ENCODE measurements at places on chromosomes 7 and 10.

GRCh38 chr7:132355048-132355447 is 221.2 kb downstream of the PLXNA4 start:
- no peak for DNase-seq

DNA sequence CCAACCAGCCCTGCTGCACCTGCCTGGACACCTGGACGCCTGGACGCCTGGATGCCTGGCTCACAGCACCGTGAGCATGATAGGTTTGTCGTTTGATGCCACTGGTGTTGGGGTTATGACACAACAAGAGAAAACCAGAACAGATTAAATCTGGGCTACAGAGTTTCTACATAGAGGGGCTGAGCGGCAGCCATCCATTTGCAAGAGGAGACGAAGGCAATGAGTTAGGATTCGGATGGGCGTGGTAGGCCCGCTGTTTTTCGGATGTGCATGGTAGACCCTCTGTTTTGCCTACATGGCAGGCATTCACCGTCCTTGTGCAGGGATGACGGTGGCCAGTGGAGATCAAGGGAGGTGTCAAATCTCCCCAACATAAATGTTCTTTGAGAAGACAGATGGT is 121.5 kb upstream of the RNF32 start:
- DNase-seq: no peak

- DNase-seq: no peak
Observed at GRCh38 chr10:4353059-4353655, 472.9 kb upstream of the AKR1E2 start.

DNA sequence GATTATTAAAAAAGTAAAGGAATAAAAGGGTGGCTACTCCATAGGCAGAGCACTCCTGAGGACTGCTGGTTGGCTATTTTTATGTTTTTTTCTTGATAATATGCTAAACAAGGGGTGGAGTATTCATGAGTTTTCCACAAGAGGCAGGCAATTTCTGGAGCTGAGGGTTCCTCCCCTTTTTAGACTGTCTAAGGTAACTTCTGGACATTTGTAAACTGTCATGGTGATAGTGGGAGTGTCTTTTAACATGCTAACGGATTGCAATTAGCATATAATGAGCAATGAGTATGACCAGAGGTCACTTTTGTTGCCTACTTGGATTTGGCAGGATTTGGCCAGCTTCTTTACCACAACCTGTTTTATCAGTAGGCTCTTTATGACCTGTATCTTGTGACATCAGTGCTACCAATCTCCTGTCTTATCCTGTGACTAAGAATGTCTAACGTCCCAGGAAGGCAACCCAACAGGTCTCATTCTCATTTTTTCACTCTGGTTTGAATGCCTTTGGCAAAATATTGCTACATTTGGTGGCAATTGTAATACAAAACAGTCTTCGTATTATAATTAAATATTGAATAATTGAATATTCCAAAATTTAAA is 587.8 kb upstream of the POM121L12 start:
- no peak for DNase-seq

DNA sequence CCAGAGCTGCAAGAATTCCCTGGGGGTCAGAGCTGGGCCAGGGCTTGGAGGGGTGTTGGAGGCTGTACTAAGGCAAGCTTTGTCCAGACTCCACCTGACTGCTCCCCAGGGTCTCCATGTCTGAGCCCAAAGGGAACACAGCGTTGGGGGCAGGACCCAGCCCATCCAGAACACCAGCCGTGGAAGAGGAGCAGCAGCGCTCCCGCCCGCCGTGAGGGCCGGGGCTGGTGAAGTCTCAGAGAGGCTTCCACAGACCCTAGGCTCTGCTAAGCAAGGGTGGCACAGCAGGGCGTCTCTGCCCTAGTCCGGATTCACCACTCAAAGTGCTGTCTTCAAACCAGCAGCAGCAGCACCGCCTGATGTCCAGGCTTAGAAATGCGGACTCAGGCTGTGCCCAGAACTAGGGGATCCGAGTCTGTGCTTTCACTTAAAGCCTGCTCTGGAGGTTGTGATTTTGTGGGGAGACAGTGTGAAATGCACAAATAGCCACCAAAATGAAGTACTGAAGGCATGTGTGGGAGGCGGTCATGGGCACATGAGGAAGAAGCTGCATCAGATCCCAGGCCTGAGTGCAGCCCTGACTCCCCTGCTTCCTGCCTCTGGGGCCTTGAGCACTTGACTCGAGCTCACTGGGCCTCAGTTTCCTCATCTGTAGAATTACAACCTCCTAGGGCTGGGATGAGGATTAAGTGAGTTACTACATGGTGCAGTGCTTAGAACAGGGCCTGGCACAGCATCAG is 16.6 kb upstream of the AQP1 start:
- no peak for DNase-seq

DNA sequence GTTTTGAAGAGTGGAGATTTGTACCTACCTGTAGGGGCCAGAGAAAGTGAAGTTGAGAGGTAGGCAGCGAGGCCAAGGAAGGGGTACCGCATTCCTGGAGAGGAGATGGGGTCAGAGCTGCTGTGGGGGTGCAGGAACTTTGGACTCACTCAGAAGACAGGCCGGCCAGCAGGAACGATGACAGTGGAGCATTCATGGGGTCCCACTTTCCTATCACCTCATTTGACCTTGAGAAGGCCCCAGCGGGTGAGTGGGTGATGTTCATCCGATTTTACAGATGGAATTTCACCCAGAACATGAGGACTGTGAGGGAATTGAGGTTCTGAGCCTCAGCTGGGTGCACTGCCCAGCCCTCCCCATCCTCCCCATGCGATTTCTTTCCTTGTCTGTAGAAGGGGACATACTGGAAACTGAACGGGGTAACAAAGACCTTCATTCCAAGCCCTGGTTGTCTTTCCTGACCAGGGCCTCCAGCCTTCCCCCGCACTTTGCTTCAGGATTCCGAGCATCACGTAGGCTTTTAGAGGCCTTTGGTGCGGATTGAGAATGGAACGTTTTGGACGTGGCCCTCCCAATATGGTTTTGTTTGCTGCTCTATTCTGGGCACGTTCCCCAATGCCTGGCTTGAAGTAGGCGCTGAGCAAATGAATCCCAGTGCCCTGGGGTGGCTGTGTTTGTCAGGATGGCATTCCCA is 87.3 kb downstream of the ADCY1 start:
- no peak for DNase-seq

DNA sequence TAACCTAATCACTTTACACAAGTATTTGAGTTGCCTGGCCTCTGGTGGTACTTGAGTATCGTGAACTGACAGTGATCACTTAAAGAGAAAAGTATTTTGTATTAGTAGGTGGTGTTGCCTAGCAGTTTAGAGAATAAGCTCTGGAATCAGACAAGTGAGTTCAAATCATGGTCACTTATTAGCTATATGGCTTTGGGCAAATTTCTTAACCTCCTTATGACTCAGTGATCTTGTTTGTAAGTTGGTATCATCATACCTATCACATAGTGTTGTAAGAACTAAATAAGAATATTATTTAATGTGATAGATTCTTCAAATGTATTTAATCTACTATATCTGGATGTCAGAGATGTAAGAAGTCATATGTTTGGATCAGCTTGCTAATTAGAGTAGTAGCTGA is 163.8 kb downstream of the RNF133 start:
- DNase-seq: no peak

GRCh38 chr10:60877777-60878120 is 66.2 kb downstream of the RHOBTB1 start:
- no peak for DNase-seq

- no peak for DNase-seq
Observed at GRCh38 chr7:149423449-149424110, 37.3 kb downstream of the ZNF777 start.

- DNase-seq: no peak
Observed at GRCh38 chr7:129835569-129835968, 117.2 kb downstream of the UBE2H start.

DNA sequence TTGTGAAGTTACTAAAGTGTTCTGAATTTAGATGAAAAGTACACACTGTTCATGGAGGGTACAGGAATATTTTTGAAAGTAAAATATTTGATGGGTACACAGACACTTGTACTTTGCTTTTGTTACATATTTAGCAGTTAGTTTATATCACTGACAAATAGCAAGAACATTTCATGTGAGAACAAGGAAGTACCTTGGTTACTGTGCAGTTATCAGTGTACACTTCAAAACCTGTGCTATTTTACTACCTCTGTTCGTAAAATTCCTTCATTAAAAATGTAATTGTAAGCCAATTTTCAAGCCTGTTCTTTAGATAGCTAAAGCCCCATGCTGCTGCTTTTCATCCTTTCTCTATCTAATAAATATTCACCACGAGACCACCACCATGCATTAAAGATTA is 39.8 kb upstream of the WASL start:
- no peak for DNase-seq

DNA sequence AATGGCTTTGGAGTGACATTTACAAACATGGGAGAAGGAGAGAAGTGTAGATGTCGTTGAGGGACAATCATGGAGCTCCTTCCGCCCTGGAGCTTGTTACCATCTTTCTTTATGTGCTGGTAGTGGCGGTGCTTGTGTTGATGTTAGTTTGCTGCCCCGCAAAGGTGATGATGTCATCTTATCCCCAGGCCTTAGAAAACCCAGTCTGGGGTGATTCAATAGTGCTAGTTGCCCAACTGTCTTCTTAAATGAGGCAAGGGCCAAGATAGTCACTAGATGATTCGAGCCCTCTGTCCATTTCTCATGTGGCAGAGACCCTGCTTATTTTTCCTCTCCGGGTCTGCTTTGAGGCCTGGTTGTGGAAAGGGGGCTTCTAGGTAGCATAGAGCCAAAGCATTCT is 277.4 kb downstream of the CCSER2 start:
- no peak for DNase-seq

- DNase-seq: no peak
Observed at GRCh38 chr10:18136073-18136791, 4.0 kb upstream of the CACNB2 start.

GRCh38 chr7:97503367-97504094 is 228.4 kb upstream of the TAC1 start:
- DNase-seq: no peak

DNA sequence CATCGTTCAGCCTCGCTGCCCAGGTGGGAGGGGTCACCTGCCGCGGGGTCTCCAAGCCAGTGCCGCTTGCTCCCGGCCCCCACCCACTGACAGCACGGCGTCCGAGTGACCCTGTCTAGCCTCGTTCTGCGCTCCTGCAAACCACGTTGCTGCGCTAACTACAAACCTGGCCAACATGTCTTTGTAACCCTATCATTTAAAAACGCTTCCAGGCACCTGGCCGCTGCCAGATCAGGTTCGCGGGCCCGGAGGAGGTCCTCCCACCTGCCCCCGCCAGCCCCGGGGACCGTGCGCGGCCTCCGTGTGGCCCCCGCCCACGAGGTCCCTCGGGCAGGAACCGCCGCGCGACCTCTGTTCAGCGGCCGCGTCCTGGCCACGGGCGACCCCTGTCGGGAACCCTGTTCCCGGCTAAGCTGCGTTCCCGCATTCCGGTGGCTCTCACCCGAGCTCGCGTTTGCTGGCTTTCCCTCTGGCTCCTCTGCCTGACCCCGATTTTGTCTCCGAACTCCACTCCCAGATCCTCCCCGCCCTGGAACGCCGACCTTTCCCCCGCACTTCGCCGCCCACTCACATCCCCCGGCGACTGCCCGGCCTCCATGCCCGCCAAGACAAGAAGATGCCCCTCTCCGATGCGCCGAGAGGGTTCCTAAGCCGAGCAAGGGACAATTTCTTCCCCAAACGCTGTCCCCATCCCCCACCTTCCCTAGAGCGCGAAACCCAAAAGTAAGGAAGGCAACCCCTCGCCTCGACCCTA is 2.4 kb downstream of the SFMBT2 start:
- DNase-seq: no peak

GRCh38 chr7:15947754-15948153 is 261.3 kb upstream of the MEOX2 start:
- DNase-seq: no peak

- DNase-seq: no peak
Observed at GRCh38 chr10:71084061-71084817, 128.1 kb upstream of the UNC5B start.

DNA sequence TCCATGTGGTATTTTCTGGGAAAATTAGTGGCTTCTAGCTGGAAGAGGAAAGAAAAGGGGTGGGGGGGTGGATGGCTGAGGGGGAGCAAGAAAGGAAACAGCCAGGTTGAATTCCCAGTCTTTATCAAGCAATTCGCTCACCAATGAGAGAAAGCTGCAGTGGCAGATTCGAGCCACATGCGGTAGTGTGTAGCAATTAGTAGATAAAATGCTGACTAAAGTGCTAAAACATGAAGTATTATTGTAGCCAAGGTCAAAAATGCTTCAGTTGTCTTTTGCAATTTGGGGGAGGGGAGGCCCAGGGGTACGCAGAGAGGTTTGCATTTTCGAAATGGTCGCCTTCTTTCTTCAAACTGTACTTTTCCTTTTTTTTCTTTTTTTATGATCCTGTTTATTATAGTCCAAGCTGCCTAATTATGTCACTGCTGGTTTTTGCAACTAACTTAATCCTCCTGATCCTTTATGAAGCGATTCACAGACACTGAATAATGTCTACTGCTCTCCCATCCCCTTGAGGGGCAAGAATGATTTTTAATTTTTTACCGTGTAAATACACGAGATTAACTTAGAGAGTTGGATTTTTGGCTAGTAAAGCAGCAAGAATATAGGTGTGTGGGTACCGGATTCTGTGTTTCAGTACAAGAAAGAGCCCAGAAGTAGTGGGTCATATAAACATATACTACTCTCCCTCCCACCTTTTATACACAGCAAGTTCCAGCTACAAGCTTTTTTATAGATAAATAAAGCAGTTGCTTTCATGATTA is 3.6 kb upstream of the ARID5B start:
- no peak for DNase-seq

GRCh38 chr10:48482207-48482606 is 122.7 kb downstream of the ARHGAP22 start:
- DNase-seq: no peak

DNA sequence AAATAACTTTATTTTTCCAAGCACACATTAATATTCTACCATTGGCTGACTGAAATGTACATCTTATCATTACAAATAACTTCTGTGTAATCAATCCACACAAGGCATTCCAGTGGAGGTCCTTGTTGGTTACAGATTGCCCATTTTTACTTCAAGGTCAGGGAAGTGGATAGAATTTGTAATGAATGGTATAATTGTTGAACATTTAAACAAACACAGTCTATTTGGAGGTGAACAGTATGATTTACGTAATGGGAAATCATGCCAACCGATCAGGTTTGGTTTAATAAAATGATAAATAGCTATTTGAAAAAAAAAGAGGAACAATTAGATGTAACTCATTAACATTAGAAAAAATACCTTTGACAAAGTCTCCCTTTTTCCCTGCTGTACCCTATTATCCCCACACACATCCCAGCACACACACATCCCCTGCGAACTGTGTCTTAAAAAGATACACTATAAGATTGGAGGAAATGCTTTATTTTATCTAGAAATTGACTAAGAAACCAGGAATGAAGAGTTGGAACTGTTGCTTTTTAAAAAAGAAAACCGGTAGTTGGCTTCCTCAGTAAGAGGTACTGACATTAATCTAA is 19.0 kb upstream of the ASZ1 start:
- no peak for DNase-seq

GRCh38 chr7:126658684-126659083 is 594.1 kb downstream of the GRM8 start:
- no peak for DNase-seq

DNA sequence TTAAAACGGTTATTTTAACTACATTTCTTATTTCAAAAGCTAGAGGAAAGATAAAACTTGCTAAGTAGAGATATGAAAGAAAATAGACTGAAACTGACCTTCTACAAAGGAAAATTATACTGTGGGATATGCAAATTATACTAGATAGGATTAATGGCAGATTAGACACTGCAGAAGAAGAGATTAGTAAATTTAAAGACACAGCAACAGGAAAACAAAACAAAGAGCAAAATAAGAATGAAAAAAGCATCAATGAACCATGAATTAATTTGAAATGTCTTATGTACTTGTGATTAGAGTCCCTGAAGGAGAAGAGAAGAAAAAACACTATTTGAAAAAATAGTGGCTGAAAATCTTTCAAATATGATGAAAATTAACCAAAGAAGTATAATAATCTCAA is 52.3 kb downstream of the RNF32 start:
- no peak for DNase-seq

All from cortex of kidney (tissue), 1 donor.